ENCODE measurements at places on chromosomes 6 and 20. TPM values are rescaled to one million over a fixed set of nuclear protein-coding genes. Genes with fewer than 3 reads are reported as not detected.

Gene SOX18
- not detected for total RNA-seq

Gene PRL
- not detected for total RNA-seq

Gene THBD
- total RNA-seq: 0.06 TPM

Gene SLC35D3
- not detected for total RNA-seq

Gene SCRT2
- total RNA-seq: not detected

Gene SNHG17
- 8.0 TPM for total RNA-seq

Gene IFT52
- total RNA-seq: 69.8 TPM

Gene SIRPA
- 5.1 TPM for total RNA-seq

Gene RIPPLY2
- not detected for total RNA-seq

Gene PPP1R3G
- 0.36 TPM for total RNA-seq

Gene ELOVL2
- 9.1 TPM for total RNA-seq

Gene IL20RA
- total RNA-seq: not detected

Gene CLPSL2
- total RNA-seq: not detected

Gene PFDN4
- 597 TPM for total RNA-seq

Gene PTK6
- not detected for total RNA-seq

Gene MUC21
- not detected for total RNA-seq

Gene IL17A
- total RNA-seq: not detected

Gene PSORS1C1
- not detected for total RNA-seq

DNA sequence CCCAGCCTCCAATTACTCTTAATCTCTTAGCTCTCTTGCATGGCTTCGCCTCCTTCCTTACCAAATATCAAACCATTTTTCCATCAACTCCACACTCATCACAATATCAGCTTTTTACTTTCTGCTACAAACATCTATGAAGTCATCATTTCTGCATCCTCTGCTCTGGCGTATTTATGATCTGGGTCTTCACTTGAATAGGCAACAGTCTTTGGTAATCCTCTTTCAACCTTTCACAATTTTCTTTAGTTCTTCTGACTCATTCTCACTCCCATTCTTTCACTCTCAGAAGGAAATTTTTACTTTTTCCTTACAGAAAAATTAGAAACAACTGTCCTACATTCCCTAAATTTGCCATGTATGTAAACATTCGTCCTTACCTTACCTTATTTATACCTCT, 522.4 kb downstream of the HDGFL1 start:
- no peaks in the 10 kb centered on the region for H3K36me3 ChIP-seq
- H3K27ac ChIP-seq: no peak overlapping the region
- H3K4me1 ChIP-seq: peaks cover 4% of the 10 kb centered on the region

GRCh38 chr6:157269261-157269794, 54.0 kb downstream of the TMEM242 start:
- peaks cover 15% of the 10 kb centered on the region for H3K27me3 ChIP-seq
- H3K27ac ChIP-seq: no peak overlapping the region
- H3K4me3 ChIP-seq: no peak overlapping the region
- no peaks in the 10 kb centered on the region for H3K36me3 ChIP-seq
- no peaks in the 10 kb centered on the region for H3K4me1 ChIP-seq
- DNase-seq: no peak

DNA sequence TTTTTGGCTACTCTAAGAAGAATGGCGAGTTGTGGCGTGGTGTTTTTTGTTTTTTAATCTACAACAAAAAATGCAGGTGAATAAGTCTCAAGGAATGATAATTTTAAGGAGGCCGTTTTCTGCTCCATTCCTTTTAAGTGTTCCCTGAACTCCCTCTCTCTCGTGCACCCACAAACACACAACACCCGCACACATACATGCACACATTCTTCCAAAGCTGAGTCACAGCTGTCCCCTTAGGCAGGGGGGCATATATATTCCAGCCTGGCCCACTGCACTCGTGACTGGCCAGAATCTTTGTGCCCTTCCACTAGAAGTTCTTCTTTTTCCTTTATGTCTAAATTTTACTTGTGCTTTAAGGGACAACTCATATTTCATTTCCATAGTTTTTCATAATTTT, 405.7 kb downstream of the LMBRD1 start:
- no peaks in the 10 kb centered on the region for H3K4me1 ChIP-seq
- H3K4me3 ChIP-seq: no peak overlapping the region

- H3K4me1 ChIP-seq: peaks cover 41% of the 10 kb centered on the region
- peaks cover 49% of the 10 kb centered on the region for H3K27me3 ChIP-seq
- H3K4me3 ChIP-seq: no peak within 1 kb of the TSS
Measured at GRCh38 chr20:64164123-64164836, at the start of gene MYT1. Gene MYT1, plus strand, starts transcription at chr20:64164452. Its CDS starts 34,410 bp downstream, at chr20:64198862.

DNA sequence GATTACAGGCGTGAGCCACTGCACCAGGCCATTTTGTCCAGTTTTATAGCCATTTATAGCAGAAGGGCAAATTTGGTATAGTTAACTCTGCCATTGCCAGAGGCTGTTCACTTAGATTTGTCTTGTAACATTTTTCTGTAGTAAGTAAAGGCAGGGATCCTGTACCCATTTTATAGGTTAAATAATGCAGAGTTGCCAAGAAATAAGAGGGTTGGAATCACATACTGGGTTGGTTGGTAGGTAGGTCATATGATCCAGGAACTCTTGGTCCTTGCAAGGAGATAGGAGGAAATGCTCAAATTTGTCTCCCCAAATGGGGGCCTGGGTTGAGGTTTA, 68.1 kb downstream of the SHLD1 start:
- no peak overlapping the region for H3K4me3 ChIP-seq
- H3K4me1 ChIP-seq: peaks cover 19% of the 10 kb centered on the region

- H3K27me3 ChIP-seq: no peaks in the 10 kb centered on the region
- H3K4me1 ChIP-seq: no peaks in the 10 kb centered on the region
- H3K36me3 ChIP-seq: no peaks in the 10 kb centered on the region
- no peak overlapping the region for H3K4me3 ChIP-seq
- DNase-seq: peak; percentile 45
- no peak overlapping the region for H3K27ac ChIP-seq
Measured at GRCh38 chr20:967796-968742, 34.0 kb downstream of the RSPO4 start.

GRCh38 chr20:50911716-50912115, 19.5 kb downstream of the ADNP start:
- DNase-seq: no peak
- H3K4me1 ChIP-seq: peaks cover 13% of the 10 kb centered on the region
- no peaks in the 10 kb centered on the region for H3K27me3 ChIP-seq
- peaks cover 10% of the 10 kb centered on the region for H3K36me3 ChIP-seq

- H3K36me3 ChIP-seq: no peaks in the 10 kb centered on the region
- no peaks in the 10 kb centered on the region for H3K27me3 ChIP-seq
- no peaks in the 10 kb centered on the region for H3K4me1 ChIP-seq
- H3K4me3 ChIP-seq: no peak overlapping the region
- no peak overlapping the region for H3K27ac ChIP-seq
Measured at GRCh38 chr6:112218563-112218962, 35.8 kb downstream of the LAMA4 start.

- no peak overlapping the region for H3K27ac ChIP-seq
- DNase-seq: no peak
- peaks cover 39% of the 10 kb centered on the region for H3K4me1 ChIP-seq
- no peaks in the 10 kb centered on the region for H3K27me3 ChIP-seq
- H3K36me3 ChIP-seq: no peaks in the 10 kb centered on the region
Measured at GRCh38 chr6:131952886-131953509, 1.8 kb upstream of the CCN2 start.

- DNase-seq: no peak
- no peak overlapping the region for H3K27ac ChIP-seq
- no peak overlapping the region for H3K4me3 ChIP-seq
- no peaks in the 10 kb centered on the region for H3K27me3 ChIP-seq
- no peaks in the 10 kb centered on the region for H3K36me3 ChIP-seq
Measured at GRCh38 chr20:14491436-14491835, 154.0 kb upstream of the FLRT3 start.

- H3K4me1 ChIP-seq: no peaks in the 10 kb centered on the region
- no peaks in the 10 kb centered on the region for H3K27me3 ChIP-seq
- no peak overlapping the region for H3K27ac ChIP-seq
- H3K36me3 ChIP-seq: no peaks in the 10 kb centered on the region
Measured at GRCh38 chr20:35893942-35894341, 60.4 kb downstream of the SCAND1 start.

- H3K4me3 ChIP-seq: no peak overlapping the region
- DNase-seq: no peak
- H3K27ac ChIP-seq: no peak overlapping the region
- no peaks in the 10 kb centered on the region for H3K27me3 ChIP-seq
- no peaks in the 10 kb centered on the region for H3K36me3 ChIP-seq
- peaks cover 43% of the 10 kb centered on the region for H3K4me1 ChIP-seq
Measured at GRCh38 chr6:143742070-143742954, 64.5 kb downstream of the PHACTR2 start.

DNA sequence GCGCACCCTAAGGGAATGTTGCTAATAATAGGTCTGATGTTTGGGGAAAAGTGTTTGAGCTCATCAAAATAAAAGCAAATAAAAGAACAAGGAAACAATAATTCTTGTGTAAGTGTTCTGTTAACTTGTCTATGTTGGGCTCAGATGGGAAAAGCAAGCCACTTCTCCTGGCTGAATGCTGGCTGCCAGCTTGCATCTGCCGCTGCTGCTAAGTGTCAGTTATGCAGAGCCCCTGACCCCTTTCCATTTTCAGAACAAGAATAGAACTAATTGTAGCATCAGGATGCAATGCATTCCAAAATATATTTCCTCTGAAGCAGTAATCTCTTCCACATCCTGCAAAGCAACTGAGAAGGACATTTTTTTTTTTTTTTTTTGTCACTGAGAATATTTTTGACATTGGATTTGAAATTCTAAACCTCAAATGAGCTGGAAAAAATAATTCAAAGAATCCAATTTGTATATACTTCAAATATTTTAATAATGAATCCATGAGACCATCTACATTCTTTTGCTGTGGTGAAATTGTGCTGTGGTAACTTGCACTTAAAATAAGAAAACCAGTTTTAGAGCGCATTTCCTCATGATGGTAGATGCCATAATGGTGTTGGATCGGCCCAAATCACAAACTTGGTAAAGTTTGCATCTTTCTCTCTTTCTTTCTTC, 43.9 kb upstream of the DEK start:
- H3K4me3 ChIP-seq: no peak overlapping the region
- no peaks in the 10 kb centered on the region for H3K4me1 ChIP-seq
- no peak overlapping the region for H3K27ac ChIP-seq
- DNase-seq: no peak

GRCh38 chr6:10416863-10417641, 2.2 kb upstream of the TFAP2A start:
- no peak overlapping the region for H3K27ac ChIP-seq
- DNase-seq: peak; percentile 75
- H3K4me1 ChIP-seq: peaks cover 52% of the 10 kb centered on the region
- peak overlapping the region; percentile 43 for H3K4me3 ChIP-seq

GRCh38 chr6:63441266-63441956, 121.6 kb upstream of the LGSN start:
- no peaks in the 10 kb centered on the region for H3K36me3 ChIP-seq
- H3K27ac ChIP-seq: no peak overlapping the region
- no peak overlapping the region for H3K4me3 ChIP-seq
- H3K27me3 ChIP-seq: no peaks in the 10 kb centered on the region

DNA sequence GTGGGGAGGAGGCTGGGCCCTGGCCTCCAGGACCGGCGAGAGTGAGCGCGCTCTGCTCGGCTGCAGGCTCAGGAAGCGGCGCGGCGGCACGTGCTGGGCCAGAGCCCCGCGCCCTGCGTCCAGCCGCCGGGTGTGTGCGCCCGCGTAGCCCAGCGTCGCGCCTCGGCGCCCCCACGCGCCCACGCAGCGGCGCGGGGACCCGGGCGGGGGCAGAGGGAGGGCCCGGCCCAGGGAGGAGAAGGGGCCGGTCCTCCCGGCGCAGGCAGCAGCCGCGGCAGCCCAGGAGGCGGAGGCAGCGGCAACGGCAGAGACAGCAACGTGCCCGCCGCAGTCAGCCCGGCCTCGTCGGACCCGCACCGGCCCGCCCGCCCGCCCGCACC, at the start of gene EYA2:
Gene EYA2, plus strand, starts transcription at position 265 of the 380 bp plus-strand sequence. CDS start 95,168 bp downstream, outside the sequence.
- no peak within 1 kb of the TSS for H3K27ac ChIP-seq
- peak within 1 kb of the TSS; percentile 60 for H3K4me3 ChIP-seq
- H3K4me1 ChIP-seq: peaks cover 31% of the 10 kb centered on the region
- no peaks in the 10 kb centered on the region for H3K36me3 ChIP-seq

DNA sequence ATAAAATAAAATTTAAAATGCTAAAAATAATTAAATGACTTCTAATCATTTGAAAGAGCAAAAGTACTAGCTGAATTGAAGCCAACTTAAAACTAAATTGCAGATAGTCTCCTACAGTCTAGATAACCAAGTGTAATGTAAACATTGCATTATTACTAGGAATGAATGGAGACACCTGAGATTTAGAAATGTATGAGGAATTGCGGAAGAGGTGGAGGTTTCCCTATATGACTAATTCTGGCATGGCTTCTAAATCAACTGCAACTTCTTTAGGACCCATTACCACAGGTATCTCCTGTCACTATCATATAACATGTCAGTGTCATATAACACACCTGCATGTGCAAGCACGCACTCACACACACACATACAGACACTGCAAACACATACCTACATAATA, 13.2 kb upstream of the GPR6 start:
- no peak for DNase-seq
- H3K4me1 ChIP-seq: no peaks in the 10 kb centered on the region
- H3K36me3 ChIP-seq: no peaks in the 10 kb centered on the region
- peaks cover 36% of the 10 kb centered on the region for H3K27me3 ChIP-seq

DNA sequence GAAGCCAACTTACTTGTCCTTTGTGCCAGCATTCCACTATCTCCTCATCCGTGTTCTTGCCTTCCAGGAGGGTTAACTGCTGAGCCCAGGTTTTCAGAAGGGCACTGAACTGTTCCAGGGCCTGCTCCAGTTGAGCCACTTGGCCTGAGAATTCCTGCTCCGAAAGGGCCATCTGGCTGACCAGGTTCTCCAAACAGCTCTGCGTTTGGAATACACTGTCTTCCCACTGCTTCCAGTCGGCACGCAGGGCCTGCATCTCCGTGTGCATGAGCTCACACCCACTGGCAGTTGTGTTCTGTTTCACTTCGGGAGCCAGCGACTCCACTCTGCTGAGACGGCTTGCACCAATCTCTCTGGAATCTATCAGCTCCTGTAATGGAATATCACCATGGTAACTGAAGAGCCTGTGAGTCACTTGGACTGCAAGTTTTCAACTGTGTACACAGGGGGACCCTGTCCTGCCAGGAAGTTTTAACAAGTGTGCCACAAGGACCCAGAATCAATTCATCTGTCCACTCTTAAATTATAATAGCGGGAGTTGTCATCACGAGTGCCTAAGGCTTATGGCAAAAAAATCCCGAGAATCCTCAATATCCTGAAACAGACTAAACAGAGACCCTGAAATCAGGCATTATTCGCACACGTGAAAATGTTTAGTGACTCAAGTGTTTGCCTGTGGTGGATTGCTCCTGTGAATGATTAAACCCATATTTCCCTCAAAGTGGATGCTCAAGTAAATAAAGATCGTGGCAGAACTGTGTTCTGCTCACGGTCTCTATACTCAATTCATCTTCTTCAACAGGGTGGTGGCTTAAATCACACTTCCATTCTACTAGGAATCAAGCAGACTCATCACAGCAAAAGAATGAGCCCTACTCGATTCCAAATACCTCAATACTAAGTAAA, 255.9 kb downstream of the SYNE1 start:
- H3K36me3 ChIP-seq: no peaks in the 10 kb centered on the region
- peak; percentile 54 for DNase-seq
- no peaks in the 10 kb centered on the region for H3K27me3 ChIP-seq
- H3K4me3 ChIP-seq: no peak overlapping the region
- no peak overlapping the region for H3K27ac ChIP-seq
- peaks cover 4% of the 10 kb centered on the region for H3K4me1 ChIP-seq

- DNase-seq: no peak
- H3K36me3 ChIP-seq: no peaks in the 10 kb centered on the region
- H3K27me3 ChIP-seq: no peaks in the 10 kb centered on the region
- H3K4me3 ChIP-seq: no peak overlapping the region
Measured at GRCh38 chr6:158655569-158656450, 6.0 kb downstream of the SYTL3 start.

GRCh38 chr6:14638435-14638905, 520.9 kb downstream of the CD83 start:
- H3K4me1 ChIP-seq: peaks cover 76% of the 10 kb centered on the region
- H3K4me3 ChIP-seq: peak overlapping the region; percentile 31
- H3K27me3 ChIP-seq: no peaks in the 10 kb centered on the region
- H3K27ac ChIP-seq: no peak overlapping the region
- DNase-seq: no peak
- H3K36me3 ChIP-seq: no peaks in the 10 kb centered on the region
